ENCODE measurements at places on chromosomes 4 and X. TPM values are rescaled to one million over a fixed set of nuclear protein-coding genes. Genes with fewer than 3 reads are reported as not detected.

The MAMLD1 gene
- 2.5 TPM for total RNA-seq

The MED12 gene
- 36.6 TPM for total RNA-seq

The TCEAL6 gene
- not detected for total RNA-seq

The SERPINA7 gene
- total RNA-seq: not detected

The TKTL1 gene
- 0.32 TPM for total RNA-seq

The ARMCX2 gene
- 76.9 TPM for total RNA-seq

The FAM53A gene
- total RNA-seq: 0.63 TPM

The PCDH7 gene
- total RNA-seq: 121 TPM

The SSX4 gene
- not detected for total RNA-seq

Measured in urinary bladder (tissue), 4 donors.